GM23248 (cell line): ENCODE measurements at places on chromosomes 7 and 10. TPM values are rescaled to one million over a fixed set of nuclear protein-coding genes. Genes with fewer than 3 reads are reported as not detected.

GRCh38 chr10:19828278-19829049 lies 12.2 kb downstream of the PLXDC2 start:
- H3K27me3 ChIP-seq: 0 out of 2 replicates have a peak, but pooled peaks cover 10% of the 10 kb centered on the region
- H3K4me1 ChIP-seq: no peaks in the 10 kb centered on the region
- no peak overlapping the region for H3K27ac ChIP-seq
- H3K36me3 ChIP-seq: no peaks in the 10 kb centered on the region
- H3K4me3 ChIP-seq: no peak overlapping the region
- DNase-seq: no peak

Gene OR9A2
- not detected in 2 replicates for total RNA-seq

GRCh38 chr7:93178213-93178612 lies 30.0 kb upstream of the SAMD9L start:
- H3K4me3 ChIP-seq: no peak overlapping the region
- H3K36me3 ChIP-seq: no peaks in the 10 kb centered on the region
- peaks cover 32% of the 10 kb centered on the region for H3K27me3 ChIP-seq
- no peaks in the 10 kb centered on the region for H3K4me1 ChIP-seq
- peak; percentile 47 for DNase-seq

Gene FOXP2
- 1.3 and 5.0 TPM in 2 replicates for total RNA-seq

DNA sequence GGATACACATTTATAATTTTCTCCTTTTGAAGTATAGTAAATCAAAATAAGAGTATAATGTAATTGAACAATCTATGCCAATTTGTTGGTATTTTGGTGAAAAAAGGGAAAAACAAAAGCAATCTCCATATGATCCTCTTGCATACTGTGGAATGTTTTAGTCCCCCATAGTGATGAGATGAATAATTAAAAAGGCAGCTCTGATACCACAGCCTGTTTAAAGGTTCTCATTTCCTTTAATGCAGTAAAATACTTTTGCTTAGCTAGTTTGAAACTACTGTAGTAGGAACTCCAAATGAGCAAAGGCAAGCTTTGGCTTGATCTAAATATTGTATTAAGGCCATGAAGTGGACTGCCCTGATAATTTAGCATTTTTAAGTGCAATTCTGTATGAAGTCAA lies 77.6 kb downstream of the VTI1A start:
- H3K4me3 ChIP-seq: no peak overlapping the region; the same call in 1 of the 2 replicates
- no peaks in the 10 kb centered on the region for H3K36me3 ChIP-seq
- H3K4me1 ChIP-seq: peaks cover 28% of the 10 kb centered on the region
- DNase-seq: peak; percentile 31
- 0 out of 2 replicates have a peak overlapping the region, but pooled peaks have one; percentile 2 for H3K27ac ChIP-seq

Gene RELN
- total RNA-seq: 0.38 and 0.97 TPM in 2 replicates

DNA sequence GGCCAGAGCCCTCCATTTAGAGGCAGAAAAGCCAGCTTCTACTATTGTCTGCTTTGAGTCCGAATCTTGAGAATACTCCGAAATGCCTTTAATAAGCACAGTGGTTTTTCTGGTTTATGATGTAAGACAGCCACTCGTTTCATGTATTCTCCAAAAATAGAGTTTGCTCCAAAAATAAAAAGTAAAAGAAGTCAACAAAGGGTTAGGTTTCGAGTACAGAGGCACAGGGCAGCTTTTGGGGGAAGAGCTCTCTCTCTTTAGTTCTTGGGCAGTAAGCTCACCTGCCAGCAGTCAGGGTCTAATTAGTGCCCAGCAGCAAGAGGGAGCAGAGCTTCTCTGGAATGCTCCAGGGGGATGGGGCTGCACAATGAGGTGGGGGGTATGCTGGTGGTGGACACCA lies 20.2 kb downstream of the CREB3L2 start:
- peaks cover 11% of the 10 kb centered on the region for H3K36me3 ChIP-seq
- peak overlapping the region; percentile 98 for H3K27ac ChIP-seq
- no peak overlapping the region for H3K4me3 ChIP-seq
- DNase-seq: no peak
- H3K27me3 ChIP-seq: no peaks in the 10 kb centered on the region

GRCh38 chr10:88222881-88223280 lies 359.5 kb downstream of the PTEN start:
- H3K27ac ChIP-seq: no peak overlapping the region
- H3K36me3 ChIP-seq: no peaks in the 10 kb centered on the region
- no peaks in the 10 kb centered on the region for H3K27me3 ChIP-seq
- no peaks in the 10 kb centered on the region for H3K4me1 ChIP-seq
- no peak overlapping the region for H3K4me3 ChIP-seq

DNA sequence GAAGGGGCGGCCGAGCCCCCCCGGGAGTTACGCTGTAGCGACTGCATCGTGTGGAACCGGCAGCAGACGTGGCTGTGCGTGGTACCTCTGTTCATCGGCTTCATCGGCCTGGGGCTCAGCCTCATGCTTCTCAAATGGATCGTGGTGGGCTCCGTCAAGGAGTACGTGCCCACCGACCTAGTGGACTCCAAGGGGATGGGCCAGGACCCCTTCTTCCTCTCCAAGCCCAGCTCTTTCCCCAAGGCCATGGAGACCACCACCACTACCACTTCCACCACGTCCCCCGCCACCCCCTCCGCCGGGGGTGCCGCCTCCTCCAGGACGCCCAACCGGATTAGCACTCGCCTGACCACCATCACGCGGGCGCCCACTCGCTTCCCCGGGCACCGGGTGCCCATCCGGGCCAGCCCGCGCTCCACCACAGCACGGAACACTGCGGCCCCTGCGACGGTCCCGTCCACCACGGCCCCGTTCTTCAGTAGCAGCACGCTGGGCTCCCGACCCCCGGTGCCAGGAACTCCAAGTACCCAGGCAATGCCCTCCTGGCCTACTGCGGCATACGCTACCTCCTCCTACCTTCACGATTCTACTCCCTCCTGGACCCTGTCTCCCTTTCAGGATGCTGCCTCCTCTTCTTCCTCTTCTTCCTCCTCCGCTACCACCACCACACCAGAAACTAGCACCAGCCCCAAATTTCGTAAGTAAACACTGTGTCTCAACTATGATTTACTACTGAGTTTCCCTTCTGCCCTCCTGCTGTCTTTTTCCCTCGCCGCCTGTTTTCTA lies 666 bp downstream of the NRG3 start:
- DNase-seq: no peak
- H3K36me3 ChIP-seq: no peaks in the 10 kb centered on the region
- no peak overlapping the region for H3K4me3 ChIP-seq
- H3K27me3 ChIP-seq: peaks cover 27% of the 10 kb centered on the region
- no peak overlapping the region for H3K27ac ChIP-seq

DNA sequence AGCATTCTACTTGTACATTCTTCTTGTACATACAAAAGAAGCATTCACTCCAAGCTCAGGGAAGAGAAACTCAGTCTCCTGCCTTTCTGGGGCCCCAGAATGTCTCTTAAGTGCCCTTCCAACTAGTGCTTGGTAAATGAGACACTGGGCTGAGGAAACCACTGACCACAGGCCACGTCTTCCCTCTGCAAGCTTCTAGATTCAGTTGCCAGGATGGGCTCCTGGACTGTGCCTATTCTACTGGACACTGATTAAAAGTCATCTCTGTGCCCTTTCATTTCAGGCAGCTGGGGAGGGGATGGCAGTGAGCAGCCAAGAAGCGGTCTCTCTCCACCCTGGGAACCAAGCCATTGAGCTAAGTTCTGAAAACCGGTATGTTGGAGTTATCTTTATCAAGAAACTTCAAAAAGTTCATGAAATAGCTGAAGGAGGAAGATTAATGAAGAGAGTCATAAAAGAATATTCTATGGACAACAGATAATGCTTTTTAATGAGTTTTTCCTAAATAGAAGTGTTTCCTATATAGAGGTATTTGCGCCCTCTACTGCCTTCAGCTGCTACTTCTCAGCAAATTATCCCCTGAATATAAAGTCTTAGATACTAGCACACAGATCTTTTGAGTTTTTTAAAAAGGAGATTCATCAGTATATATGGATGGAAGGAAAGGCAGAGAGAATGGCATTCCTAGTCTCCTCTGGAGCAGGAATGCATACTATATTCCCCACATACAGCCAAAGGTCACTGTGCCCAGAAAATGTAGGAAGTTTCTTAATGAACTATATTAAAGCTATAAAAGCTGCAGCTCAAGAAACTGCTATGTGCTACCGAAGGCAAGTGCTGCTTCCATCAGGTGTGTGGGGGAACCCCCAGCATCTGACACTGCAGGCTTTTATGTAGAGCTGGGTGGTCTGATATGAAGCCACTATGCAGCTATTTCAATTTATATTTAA lies 8.4 kb upstream of the IFIT1B start:
- peaks cover 34% of the 10 kb centered on the region for H3K4me1 ChIP-seq
- no peaks in the 10 kb centered on the region for H3K36me3 ChIP-seq
- peak; percentile 79 for DNase-seq
- peak overlapping the region; percentile 61 for H3K27ac ChIP-seq
- no peak overlapping the region for H3K4me3 ChIP-seq
- H3K27me3 ChIP-seq: no peaks in the 10 kb centered on the region

Gene RPS24
- total RNA-seq: 1,265 and 1,653 TPM in 2 replicates

Gene MMRN2
- 4.5 and 7.3 TPM in 2 replicates for total RNA-seq

GRCh38 chr10:64519427-64519826 lies 998.2 kb downstream of the REEP3 start:
- no peak overlapping the region for H3K4me3 ChIP-seq
- H3K27ac ChIP-seq: no peak overlapping the region
- DNase-seq: no peak
- no peaks in the 10 kb centered on the region for H3K4me1 ChIP-seq
- no peaks in the 10 kb centered on the region for H3K27me3 ChIP-seq

- peaks cover 10% of the 10 kb centered on the region; the same call in 1 of the 2 replicates for H3K27me3 ChIP-seq
- H3K36me3 ChIP-seq: no peaks in the 10 kb centered on the region
- H3K4me3 ChIP-seq: no peak overlapping the region
These were observed 30.5 kb downstream of the TACC2 start for GRCh38 chr10:122019414-122019975.

DNA sequence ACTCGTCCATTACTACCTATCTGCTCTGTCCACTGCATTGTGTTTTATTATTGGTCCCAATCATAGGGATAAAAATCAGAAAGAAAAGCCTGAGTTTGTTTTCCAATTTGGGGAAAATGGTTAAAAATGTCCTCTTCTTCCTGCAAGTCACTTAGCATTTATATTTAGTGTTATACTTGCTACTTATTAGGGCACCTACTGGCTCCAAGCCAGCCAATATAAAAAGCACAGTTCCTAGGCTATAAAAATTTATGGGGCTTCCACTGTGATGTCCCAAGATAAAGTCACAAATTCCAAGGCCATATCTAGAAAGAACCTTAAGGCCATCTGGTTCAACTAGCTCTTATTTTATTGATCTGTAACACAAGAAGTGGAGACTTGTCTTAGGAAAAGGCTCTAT lies 3.2 kb downstream of the SLC35B4 start:
- no peak overlapping the region for H3K4me3 ChIP-seq
- H3K4me1 ChIP-seq: peaks cover 21% of the 10 kb centered on the region
- H3K27ac ChIP-seq: no peak overlapping the region
- no peaks in the 10 kb centered on the region for H3K27me3 ChIP-seq
- no peak for DNase-seq
- H3K36me3 ChIP-seq: no peaks in the 10 kb centered on the region

DNA sequence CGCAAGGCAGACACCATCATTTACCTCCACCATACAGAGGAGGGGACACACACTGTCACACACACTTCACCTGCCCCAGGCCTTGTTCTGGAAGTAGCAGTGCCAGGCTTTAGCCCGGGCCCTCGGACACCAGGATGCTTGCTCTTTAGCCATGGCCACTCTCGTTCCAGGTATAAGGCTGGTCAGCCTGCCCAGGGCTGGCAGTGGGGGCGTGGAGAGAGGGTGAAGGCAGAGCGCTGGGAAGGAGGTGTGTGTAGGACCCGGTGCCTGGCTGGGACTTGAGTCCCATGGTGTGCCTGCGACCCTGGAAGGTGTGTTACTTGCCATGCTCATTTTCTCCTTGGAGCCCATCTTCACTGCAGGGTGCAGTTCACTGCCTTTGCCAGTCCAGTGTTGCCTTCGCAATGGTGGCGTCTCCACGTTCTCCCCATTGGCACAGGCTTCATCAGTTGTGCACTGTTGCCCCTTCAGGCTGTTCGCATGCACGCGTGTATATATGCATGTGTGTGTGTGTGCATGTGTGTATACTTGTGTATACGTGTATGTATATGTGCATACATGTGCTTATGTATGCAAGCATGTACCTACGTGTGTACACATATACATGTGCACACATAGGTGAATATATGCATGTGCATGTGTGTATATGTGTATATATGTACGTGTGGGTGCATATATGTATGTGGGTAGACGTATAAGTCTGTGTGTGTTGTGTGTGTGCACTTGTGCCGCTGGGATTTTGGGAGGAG lies 153.4 kb downstream of the CAMK1D start:
- H3K4me1 ChIP-seq: no peaks in the 10 kb centered on the region
- no peaks in the 10 kb centered on the region; the same call in 1 of the 2 replicates for H3K27me3 ChIP-seq
- H3K36me3 ChIP-seq: no peaks in the 10 kb centered on the region
- no peak for DNase-seq

Gene IL2RA
- not detected in 2 replicates for total RNA-seq

Gene TEX47
- not detected in 2 replicates for total RNA-seq

GRCh38 chr7:28224172-28224571 lies 43.6 kb upstream of the JAZF1 start:
- DNase-seq: no peak
- H3K4me3 ChIP-seq: no peak overlapping the region
- H3K4me1 ChIP-seq: no peaks in the 10 kb centered on the region
- no peaks in the 10 kb centered on the region for H3K27me3 ChIP-seq

DNA sequence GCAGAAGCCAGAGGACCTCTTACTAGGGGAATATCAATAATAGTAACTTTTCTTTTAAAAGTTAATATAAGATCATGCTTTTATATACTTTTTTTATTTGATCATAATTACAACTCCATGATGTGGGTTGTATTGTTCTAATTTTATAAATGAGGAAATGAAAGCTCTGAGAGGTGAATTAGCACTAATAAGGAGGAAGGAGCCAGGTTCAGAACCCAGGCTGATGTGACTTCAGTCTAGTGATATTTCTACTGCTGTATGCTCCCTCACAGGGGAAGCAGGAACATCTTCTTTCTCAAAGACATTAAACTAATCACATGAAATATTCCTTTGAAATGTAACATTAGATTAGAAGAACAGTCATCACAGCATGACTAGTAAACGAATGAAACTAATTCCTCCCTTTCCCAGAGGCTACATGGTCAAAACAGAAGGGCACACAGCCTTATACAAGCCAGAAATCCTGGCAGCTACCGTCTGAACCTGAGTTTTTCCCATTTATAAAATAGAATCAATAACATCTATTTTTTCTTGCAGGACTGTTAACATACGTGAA lies 81.4 kb upstream of the GJD4 start:
- no peak overlapping the region for H3K4me3 ChIP-seq
- H3K27ac ChIP-seq: no peak overlapping the region
- H3K36me3 ChIP-seq: no peaks in the 10 kb centered on the region

Gene ABCB1
- total RNA-seq: 0.11 TPM in 1 of 2 replicates, not detected in the other

DNA sequence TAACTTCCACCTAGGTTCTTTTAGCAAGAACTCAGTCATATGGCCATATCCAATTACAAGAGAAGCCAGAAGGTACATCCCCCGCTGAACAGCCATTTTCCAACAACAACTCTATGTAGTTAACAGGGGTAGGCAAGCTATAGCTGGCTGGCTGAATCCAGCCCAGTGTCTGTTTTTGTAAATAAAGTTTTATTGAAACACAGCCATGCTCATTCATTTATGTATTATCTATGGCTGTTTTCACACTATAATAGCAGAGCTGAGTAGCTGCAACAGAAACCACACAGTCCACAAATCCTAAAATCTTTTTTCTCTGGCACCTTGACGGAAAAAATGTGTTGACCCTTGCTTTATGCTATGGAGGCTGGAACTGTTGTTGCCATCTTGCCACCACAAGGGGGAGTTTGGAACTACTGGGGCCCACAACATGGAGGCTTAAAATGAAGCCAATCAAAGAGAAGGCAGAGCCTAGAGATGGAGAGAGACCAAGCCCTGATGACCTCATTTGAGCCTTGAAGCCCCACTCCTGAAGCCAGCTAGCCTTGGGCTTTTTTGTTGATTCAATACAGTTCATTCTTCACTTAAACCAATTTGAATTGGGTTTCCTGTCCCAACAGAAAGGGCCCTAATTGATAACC lies 33.3 kb upstream of the XPNPEP1 start:
- H3K27me3 ChIP-seq: no peaks in the 10 kb centered on the region
- DNase-seq: peak; percentile 74
- H3K27ac ChIP-seq: no peak overlapping the region
- H3K4me3 ChIP-seq: no peak overlapping the region
- no peaks in the 10 kb centered on the region for H3K36me3 ChIP-seq
